Left cardiac atrium (tissue), 4 donors: ENCODE measurements at places on chromosomes 1 and 21.

GRCh38 chr1:119358636-119359035 lies 9.9 kb upstream of the HAO2 start:
- no peak for DNase-seq

DNA sequence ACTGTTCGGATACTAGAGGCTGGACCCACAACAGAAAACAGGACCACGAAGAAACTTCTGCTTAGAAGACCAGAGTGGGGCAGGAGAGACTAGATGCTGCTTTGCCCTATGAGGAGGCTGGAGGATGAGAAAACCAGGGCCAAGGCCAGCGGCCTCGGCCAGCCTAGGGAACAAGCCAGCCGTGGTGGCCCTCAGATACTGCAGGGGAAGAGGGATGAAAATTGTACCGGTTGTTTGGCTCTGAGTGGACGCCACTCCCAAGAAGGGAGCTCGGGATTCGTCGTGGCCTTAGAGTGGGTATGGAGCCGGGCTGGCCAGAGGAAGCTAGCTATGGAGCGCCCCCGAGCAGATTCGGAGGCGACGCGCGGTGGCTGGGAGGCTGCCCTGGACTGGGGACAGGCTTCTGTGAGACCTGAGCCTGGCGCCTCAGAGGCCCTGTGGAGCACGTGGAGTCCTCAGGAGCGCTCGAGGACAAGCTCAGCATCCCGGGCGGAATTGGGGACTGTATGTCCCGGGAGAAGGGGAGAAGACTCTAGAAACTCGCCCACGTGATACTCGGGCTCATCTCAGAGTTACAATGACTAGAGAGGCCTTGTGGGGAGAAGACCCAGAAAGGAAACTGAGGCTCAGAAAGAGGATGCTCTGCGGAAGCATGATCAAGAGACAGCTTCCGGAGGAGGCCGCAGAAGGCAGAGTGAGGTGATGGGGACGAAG lies 2.8 kb downstream of the PRRX1 start:
- DNase-seq: no peak

DNA sequence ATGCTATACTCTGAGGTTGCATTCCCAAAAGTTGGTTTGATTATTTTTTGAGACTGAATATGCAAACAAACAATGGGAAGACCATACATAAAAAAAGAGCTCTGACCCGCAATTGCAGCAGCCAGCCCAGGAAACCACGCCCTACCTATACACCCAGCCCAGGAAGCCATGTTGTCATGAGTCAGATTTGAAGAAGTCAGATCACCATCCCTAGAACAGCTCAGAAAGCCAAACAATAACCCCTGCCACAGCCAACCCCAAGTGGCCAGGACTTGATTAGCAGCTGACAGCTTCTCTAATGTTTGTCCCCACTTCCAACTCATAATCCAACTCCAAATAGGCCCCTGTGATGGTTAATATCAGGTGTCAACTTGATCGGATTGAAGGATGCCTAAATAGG lies 621.9 kb downstream of the NPHP4 start:
- DNase-seq: no peak

GRCh38 chr21:35349376-35350080 lies 300.4 kb upstream of the RUNX1 start:
- no peak for DNase-seq

GRCh38 chr21:36678538-36678937 lies 20.4 kb upstream of the SIM2 start:
- DNase-seq: no peak
